WTC11 (cell line): ENCODE measurements at places on chromosomes 5 and 9. TPM values are rescaled to one million over a fixed set of nuclear protein-coding genes. Genes with fewer than 3 reads are reported as not detected.

DNA sequence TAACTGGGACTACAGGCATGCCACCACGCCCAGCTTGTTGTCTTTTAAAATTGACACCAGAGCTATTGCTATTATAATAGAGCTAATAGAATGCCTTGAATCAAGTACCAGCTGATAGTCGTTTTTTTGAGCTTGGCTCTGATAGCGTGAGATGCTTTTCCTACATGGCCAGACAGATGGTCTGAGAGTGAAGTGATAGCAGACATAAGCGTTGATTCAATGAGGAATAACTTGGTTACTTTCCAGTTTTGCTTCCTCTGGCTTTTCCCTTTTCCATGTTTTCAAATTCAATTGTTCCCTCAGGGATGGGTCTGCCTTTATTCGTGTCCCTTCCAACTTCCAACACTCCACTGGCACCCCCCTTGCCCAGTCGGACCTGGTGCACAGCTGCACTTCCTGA lies 15.4 kb downstream of the AGXT2 start:
- no peak overlapping the region for H3K27ac ChIP-seq
- no peaks in the 10 kb centered on the region for H3K36me3 ChIP-seq
- H3K4me1 ChIP-seq = peaks cover 19% of the 10 kb centered on the region
- H3K27me3 ChIP-seq = no peaks in the 10 kb centered on the region
- no peak for DNase-seq

DNA sequence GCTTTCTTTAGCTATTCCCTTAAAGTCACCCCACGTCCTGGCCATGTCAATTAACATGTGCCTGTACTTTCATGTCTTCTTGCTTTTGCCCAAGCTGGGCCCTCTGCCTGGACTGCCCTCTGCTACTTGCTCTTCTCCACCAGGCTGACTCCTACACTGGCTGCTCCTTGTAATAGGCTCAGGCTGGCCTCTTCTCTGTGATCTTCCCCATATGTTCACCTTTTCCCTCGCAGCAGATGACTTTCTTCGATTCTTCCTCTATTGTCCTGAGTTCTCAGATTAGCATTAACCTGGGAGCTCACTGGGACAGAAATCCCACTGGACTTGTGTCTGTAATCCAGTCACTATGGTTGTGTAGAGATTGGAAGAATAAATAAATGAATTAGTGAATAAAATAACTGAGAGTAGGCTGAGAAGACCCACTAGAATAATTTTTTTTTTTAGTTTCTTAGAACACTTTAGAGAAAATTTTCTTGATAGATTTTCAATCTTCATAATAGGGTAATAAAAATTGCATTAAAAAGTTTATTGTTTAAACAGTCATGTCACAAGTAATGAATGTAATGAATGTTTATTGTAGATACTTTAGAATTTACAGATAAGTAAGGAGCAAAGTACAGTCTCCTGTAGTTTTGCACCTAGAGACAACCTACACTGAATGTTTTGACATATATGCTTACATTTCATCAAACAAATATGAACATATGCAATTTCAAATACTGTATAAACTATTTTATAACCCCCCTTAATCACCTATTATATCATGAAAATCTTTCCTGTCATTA lies 47.4 kb upstream of the TNFSF15 start:
- peaks cover 3% of the 10 kb centered on the region; the same call in 1 of the 2 replicates for H3K27me3 ChIP-seq
- DNase-seq = no peak
- no peak overlapping the region for H3K4me3 ChIP-seq
- H3K27ac ChIP-seq = no peak overlapping the region

GRCh38 chr5:137328991-137329390 lies 170.1 kb downstream of the SPOCK1 start:
- no peak for DNase-seq
- no peak overlapping the region for H3K27ac ChIP-seq
- no peaks in the 10 kb centered on the region for H3K27me3 ChIP-seq
- H3K4me1 ChIP-seq = peaks cover 8% of the 10 kb centered on the region
- no peak overlapping the region for H3K4me3 ChIP-seq
- H3K36me3 ChIP-seq = no peaks in the 10 kb centered on the region

- no peak overlapping the region for H3K27ac ChIP-seq
- DNase-seq = no peak
- no peaks in the 10 kb centered on the region for H3K36me3 ChIP-seq
- no peak overlapping the region for H3K4me3 ChIP-seq
These were observed 2.1 kb downstream of the CCDC192 start for GRCh38 chr5:127705120-127705892.

GRCh38 chr5:56317923-56318561 lies 84.9 kb upstream of the ANKRD55 start:
- H3K4me3 ChIP-seq = no peak overlapping the region
- no peak for DNase-seq
- H3K36me3 ChIP-seq = no peaks in the 10 kb centered on the region
- peaks cover 52% of the 10 kb centered on the region for H3K27me3 ChIP-seq
- H3K27ac ChIP-seq = no peak overlapping the region

The REEP2 gene
- total RNA-seq = 47.7 to 51.1 TPM (median 50.9 TPM) in 3 replicates

DNA sequence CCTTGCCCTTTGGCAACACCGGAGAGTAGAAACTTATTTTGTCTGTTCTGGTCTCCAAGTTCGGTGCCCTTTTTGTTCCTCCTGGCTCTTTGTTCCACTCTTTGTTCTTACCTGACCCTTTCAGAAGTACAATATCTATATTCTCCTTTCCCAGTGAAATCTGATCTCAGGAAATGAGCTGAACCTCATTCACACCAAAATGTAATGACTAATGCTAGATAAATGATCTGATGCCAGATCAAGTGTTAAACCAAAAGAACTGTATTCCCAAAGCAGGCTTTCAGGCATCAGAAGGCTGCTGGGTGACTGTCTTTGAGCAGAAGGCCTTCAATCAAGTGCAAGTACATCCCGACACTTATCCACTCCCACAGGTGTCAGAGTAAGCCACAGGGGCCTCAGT lies 156.4 kb downstream of the SPOCK1 start:
- H3K36me3 ChIP-seq = no peaks in the 10 kb centered on the region
- H3K27ac ChIP-seq = no peak overlapping the region
- H3K4me1 ChIP-seq = peaks cover 37% of the 10 kb centered on the region
- H3K27me3 ChIP-seq = no peaks in the 10 kb centered on the region

DNA sequence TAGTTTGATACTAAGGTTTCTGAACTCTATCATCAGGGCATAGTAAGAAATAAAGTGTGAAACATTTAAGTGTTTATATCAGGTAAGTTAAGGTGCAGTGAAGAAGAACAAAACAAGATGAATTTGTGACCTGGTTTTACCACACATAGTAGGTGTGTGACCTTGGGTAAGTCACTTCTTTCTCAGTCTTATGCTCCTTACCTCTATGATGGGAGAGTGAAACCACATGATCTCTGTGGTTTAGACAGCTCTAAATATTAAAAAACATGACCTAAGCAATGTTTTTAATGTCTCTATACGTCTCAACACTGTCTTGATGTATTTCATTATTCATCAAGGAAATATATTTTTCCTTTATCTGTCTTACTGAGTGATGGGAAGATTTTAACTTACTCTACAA lies 629.6 kb upstream of the DMAC1 start:
- DNase-seq = no peak
- H3K4me3 ChIP-seq = no peak overlapping the region
- H3K4me1 ChIP-seq = peaks cover 22% of the 10 kb centered on the region
- no peaks in the 10 kb centered on the region for H3K27me3 ChIP-seq

- no peak overlapping the region for H3K27ac ChIP-seq
- H3K27me3 ChIP-seq = peaks cover 2% of the 10 kb centered on the region; the same call in 1 of the 2 replicates
- no peak overlapping the region for H3K4me3 ChIP-seq
These were observed 81.1 kb downstream of the PDZD2 start for GRCh38 chr5:31720004-31720403.

DNA sequence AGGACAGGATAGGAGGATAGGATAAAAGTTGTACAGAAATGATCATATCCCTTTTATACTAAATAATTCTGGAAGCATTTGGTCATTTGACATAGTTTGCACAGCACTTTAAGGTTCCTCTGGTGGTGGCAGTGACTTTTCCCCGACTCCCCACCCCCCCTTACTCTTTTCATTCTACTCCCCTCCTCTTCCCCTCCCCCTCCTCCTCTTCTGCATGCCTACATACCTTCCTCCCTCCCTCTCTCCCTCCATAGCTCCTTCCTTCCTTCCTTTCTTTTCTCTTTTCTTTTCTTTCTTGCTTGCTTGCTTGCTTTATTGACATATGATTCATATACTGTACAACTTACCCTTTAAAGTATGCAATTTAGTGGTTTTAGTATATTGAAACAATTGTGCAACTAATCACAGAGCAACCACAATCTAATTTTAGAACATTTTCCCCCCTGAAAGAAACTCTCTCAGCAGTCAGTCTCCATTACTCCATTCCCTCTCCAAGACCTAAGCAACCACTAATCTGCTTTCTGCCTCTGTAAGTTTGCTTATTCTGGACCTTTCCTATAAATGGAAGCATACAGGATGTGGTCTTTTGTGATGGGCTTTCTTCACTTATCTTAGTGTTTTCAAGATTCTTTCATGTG lies 159.0 kb downstream of the HACD4 start:
- no peaks in the 10 kb centered on the region for H3K36me3 ChIP-seq
- no peak for DNase-seq
- H3K4me1 ChIP-seq = peaks cover 42% of the 10 kb centered on the region
- no peaks in the 10 kb centered on the region for H3K27me3 ChIP-seq

DNA sequence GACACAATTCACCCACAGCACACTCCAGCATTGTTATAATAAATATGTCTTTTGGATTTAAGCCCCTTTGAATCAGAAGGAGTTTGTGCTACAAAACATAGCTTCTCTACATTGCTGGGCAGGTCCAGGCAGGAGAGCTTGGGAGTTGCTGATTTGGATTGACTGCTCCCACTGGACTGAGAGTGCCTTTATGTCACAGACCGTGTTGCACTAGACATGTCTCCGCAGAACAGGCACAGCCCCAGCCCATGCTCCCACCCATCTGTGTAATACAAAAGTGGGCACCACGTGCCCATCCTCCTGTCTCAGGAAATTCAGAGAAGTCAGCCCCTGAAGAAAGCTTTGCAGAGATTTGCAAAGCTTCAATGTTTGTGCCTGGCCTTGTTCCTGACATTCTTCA lies 117.1 kb downstream of the MED10 start:
- H3K27me3 ChIP-seq = peaks cover 3% of the 10 kb centered on the region; the same call in 1 of the 2 replicates
- no peak overlapping the region for H3K4me3 ChIP-seq
- no peaks in the 10 kb centered on the region for H3K4me1 ChIP-seq
- H3K27ac ChIP-seq = no peak overlapping the region
- no peaks in the 10 kb centered on the region for H3K36me3 ChIP-seq

DNA sequence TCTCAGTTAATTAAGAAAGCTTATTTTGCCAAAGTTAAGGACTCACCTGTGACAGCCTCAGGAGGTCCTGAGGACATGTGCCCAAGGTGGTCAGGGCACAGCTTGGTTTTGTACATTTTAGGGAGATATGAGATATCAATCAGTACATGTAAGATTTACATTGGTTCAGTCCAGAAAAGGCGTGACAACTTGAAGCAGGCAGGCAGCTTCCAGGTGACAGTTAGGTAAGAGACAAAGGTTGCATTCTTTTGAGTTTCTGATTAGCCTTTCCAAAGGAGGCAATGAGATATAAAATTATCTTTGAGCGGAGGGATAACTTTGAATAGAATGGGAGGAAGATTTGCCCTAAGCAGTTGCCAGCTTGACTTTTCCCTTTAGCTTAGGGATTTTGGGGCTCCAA lies 47.8 kb downstream of the SLC1A1 start:
- no peaks in the 10 kb centered on the region; the same call in 1 of the 2 replicates for H3K27me3 ChIP-seq
- H3K36me3 ChIP-seq = peaks cover 21% of the 10 kb centered on the region
- no peak overlapping the region for H3K27ac ChIP-seq
- no peak for DNase-seq

The OR13C2 gene
- not detected in 3 replicates for total RNA-seq

The OTP gene
- not detected in 3 replicates for total RNA-seq

The SPATA31A3 gene
- total RNA-seq = not detected in 3 replicates

- H3K27me3 ChIP-seq = no peaks in the 10 kb centered on the region
- H3K36me3 ChIP-seq = peaks cover 49% of the 10 kb centered on the region
- no peak overlapping the region for H3K27ac ChIP-seq
- H3K4me1 ChIP-seq = no peaks in the 10 kb centered on the region
These were observed 85.9 kb downstream of the SETX start for GRCh38 chr9:132268725-132269352.

DNA sequence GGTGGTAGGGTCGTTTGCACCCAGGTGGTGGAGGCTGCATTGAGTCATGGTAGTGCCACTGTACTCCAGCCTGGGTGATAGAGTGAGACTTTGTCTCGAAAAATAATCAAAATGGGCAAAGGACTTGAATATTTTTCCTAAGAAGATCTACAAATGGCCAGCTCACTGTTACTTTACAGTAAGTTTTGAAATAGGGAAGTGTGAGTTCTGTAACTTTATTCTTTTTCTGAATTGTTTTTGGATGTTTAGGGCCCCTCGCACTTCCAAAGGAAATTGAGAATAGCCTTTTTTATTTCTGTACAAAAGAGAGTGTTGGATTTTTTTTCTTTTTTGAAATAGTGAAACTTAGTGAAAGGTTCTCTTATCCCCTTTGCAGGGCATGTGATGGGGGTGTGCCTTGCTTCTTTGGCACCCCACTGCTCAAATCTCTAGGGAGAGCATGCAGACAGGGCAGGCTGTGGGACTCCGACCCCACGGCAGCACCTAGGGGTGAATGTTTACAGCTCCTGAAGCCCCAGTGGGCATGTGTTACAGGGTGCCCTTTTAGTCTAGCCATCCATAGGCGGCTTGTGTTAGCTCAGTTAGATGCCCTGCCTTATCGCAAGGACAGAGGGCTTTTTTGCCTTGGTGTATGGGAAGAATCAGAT lies 33.3 kb downstream of the GPBP1 start:
- H3K27me3 ChIP-seq = no peaks in the 10 kb centered on the region
- H3K27ac ChIP-seq = peak overlapping the region; percentile 41
- no peak for DNase-seq

DNA sequence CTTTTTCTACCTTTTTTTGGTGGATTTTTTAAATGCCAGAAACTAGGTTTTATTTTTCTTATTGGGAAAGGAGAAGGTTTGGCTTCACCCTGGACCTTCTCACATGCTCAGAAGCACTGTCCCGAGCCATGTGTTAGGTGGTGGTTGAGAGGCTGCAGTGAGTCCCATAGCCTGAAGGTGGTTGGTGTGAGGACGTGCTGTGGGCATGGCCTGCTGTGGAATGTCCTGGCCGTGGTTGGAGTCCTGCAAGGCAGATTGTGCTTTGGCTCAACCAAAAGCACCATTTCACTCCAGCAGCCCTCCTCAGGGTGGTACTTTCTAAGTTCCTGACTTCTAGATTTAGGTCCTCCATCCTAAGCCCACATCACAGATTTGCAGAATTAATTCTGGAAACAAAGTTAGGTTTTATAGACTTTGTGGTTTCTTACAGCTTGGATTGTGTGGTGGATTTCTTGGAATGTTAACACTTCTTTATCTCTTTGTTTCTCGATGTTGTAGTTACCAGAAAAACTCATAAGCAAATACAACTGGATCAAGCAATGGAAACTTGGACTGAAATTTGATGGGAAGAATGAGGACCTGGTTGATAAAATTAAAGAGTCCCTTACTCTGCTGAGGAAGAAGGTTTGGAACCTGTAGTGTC lies 22.6 kb downstream of the OTULIN start:
- no peak overlapping the region for H3K4me3 ChIP-seq
- H3K27me3 ChIP-seq = no peaks in the 10 kb centered on the region
- H3K4me1 ChIP-seq = peaks cover 6% of the 10 kb centered on the region
- DNase-seq = no peak
- H3K27ac ChIP-seq = no peak overlapping the region
- peaks cover 40% of the 10 kb centered on the region for H3K36me3 ChIP-seq

GRCh38 chr9:121672986-121673385 lies 21.6 kb downstream of the DAB2IP start:
- H3K27me3 ChIP-seq = no peaks in the 10 kb centered on the region
- no peak overlapping the region for H3K4me3 ChIP-seq
- peaks cover 6% of the 10 kb centered on the region for H3K36me3 ChIP-seq

GRCh38 chr5:173812811-173813550 lies 75.2 kb upstream of the CPEB4 start:
- no peak for DNase-seq
- no peak overlapping the region for H3K4me3 ChIP-seq
- H3K27ac ChIP-seq = no peak overlapping the region
